A549 (cell line): ENCODE measurements at places on chromosomes 7 and 10.
A peak's percentile ranks its signal among the peaks of the same experiment; 100 is the strongest.

DNA sequence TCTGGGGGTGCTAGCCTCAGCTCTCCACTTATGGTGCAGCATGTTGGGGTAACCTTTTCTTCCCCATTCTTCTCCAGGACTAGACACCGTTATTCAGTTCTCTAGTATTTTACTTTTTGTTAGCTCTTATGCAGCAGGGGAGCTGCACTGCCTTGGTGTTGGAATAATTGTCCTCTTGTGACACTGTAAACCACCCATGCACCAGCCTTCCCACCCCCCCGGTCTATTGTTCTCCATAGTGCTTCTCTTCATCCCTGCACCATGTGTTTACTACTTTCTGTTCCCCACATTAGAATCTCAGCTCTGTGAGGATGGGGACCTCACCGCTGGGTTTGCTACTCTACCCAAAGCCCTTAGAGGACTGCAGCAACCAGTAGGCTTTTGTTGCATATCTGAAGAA, 230.7 kb downstream of the RPS24 start:
- DNase-seq: no peak

- DNase-seq: peak; percentile 26
Observed at GRCh38 chr10:67602268-67602950, 93.6 kb downstream of the CTNNA3 start.

GRCh38 chr7:4851459-4852422, 10.1 kb downstream of the PAPOLB start:
- no peak for DNase-seq

DNA sequence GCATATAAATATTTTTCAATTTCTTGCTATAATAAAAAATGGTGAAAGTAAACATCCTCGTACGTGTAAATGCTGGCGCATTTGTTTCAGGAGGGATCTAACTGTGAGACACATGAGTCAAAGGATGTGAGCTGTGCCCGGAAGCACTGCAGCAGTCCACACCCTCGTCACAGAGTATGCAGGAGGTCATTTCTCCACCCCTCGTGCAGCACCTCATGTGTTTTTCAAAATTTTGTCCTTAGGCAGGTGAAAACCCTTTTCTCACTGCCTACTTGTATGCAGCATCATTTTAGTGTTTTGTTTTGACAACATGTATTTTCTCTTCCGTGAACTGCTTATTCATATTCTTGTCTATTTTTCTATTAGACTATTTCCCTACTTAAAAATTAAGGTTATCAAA, 162.7 kb downstream of the AVL9 start:
- peak; percentile 35 for DNase-seq

DNA sequence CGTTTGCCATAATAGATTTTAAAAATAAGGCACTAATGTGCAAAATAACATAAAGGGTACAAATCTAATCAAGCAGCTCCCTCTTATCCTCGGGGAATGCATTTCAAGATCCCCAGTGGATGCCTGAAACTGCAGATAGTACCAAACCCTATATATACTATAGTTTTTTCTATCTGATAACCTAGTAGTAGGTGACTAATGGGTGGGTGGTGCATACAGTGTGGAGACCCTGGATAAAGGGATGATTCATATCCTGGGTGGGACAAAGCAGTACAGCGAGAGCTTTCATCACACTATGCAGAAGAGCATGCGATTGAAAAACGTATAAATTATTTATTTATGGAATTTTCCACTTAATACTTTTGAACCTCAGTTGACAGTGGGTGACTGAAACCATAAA, 464.5 kb downstream of the GRID1 start:
- DNase-seq: no peak

- peak; percentile 17 for DNase-seq
Observed at GRCh38 chr10:69703766-69704630, 74.0 kb downstream of the FAM241B start.

- no peak for DNase-seq
Observed at GRCh38 chr7:28191751-28192150, 11.2 kb upstream of the JAZF1 start.

- DNase-seq: no peak
Observed at GRCh38 chr7:131627735-131628190, 71.3 kb upstream of the PODXL start.

DNA sequence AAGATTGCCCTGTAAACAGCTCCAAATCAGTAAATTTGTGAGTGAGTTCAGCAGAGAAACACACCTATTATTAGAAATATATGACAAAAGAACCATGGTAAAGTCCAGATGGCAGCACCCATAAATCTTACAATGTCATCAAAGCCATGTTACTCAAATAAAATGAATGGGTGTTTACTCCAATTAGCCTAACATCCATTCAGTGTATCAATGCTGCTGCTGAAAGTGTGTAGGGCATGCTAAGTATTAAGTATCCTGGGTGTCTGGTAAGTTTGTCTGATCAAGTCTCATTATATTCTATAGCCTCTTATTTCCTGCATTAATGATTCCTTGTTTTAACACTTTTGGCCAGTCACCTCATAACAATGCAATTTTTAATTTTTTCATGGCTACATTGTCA, 185.5 kb upstream of the STEAP4 start:
- no peak for DNase-seq

GRCh38 chr10:88946200-88946599, 6.4 kb downstream of the ACTA2 start:
- DNase-seq: no peak

GRCh38 chr7:6705959-6706665, 635 bp downstream of the ZNF12 start:
- peak; percentile 51 for DNase-seq

GRCh38 chr10:117166418-117167345, 28.6 kb upstream of the VAX1 start:
- DNase-seq: no peak

- no peak for DNase-seq
Observed at GRCh38 chr10:69847458-69847857, 45.8 kb downstream of the COL13A1 start.

DNA sequence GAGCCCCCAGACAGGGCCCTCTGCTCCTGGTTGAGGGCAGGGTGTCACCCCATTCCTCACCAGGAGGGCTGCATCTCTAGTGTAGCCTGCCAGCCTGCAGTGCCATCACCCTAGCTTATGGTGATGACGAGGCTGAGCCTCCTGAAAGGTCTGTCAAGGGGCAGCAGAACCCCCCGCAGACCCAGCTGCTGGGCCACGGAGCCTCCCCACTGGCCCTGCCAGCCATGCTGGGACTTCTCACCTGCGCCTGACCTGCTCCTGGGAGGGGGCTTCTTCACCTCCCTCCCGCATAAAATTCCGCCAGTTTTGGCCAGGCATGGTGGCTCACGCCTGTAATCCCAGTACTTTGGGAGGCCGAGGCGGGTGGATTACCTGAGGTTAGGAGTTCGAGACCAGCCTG, 40.4 kb upstream of the RASGEF1A start:
- no peak for DNase-seq

GRCh38 chr7:22295402-22296264, 61.3 kb downstream of the RAPGEF5 start:
- DNase-seq: no peak

DNA sequence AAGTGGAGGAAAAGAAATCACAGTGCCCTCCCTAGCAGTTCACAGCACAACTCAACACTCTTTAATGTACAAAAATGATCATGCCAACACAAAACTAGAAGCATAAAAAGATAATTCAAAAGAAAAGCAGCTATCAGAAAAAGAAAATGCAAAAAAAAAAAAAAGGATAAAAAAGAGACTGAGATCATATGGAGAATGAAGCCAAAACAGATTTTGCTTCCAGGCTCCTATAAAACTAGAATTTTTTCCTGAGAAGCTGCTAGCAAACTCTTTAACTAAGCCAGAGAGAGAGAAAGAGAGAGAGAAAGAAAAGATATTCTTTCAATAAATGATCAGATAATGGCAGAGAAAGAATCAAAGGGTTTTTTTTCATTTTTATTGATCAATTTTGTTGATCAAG, 288.0 kb upstream of the ANKRD30A start:
- DNase-seq: no peak

- DNase-seq: no peak
Observed at GRCh38 chr10:94230134-94230785, 132.5 kb downstream of the NOC3L start.

DNA sequence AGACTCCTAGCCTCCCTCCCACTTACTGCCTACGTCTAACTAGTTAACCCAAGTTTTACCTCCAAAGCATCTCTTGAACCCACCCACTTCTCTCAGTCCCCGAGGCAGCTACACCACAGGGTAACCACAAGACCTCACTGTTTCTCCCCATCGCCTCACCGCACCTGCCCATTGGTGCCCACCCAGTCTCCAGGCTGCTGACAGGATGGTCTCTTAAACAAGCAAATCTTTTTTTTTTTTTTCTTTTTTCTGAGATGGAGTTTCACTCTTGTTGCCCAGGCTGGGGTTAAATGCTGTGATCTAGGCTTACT, 47.0 kb downstream of the DENND2A start:
- no peak for DNase-seq

- DNase-seq: no peak
Observed at GRCh38 chr10:115963848-115964247, 309.2 kb downstream of the GFRA1 start.

- no peak for DNase-seq
Observed at GRCh38 chr7:94104301-94104700, 100.1 kb upstream of the BET1 start.

DNA sequence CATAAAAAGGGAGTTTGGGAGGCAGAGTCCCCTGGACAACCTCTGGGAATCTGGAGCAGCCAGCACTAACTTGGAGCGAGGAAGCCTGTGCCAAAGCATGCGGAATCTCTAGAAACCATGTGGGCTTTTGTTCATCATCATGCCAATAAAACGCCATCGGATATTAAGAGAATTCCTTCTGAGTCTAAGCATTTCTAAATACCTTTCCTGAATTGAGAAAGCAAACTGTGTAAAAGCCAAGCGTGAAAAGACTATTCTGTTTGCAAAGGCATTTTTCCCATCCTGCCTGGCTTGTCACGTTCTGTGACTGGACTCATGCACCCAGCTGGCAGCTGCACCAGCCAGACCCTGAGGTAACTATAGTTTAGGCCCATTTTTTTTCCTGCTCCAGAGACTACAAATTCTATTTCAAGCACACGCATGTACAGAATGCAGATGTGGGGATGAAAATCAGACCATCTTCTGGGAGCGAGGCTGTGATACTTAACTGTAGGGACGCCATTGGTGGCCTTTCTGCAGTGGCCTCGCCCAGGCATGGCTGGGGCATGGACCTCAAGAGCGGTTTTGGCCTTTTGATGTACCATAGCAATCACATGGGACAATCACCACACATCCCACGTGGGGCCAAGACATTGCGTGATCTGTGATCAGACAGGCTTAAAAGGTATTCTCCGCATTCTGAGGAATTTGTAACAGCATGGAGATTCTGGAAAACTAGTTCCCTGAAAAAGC, 218.9 kb downstream of the KIAA1217 start:
- no peak for DNase-seq

- DNase-seq: no peak
Observed at GRCh38 chr10:62352356-62352970, 21.7 kb upstream of the ZNF365 start.
